T-cell (primary cell): ENCODE measurements at places on chromosomes 13 and 19. TPM values are rescaled to one million over a fixed set of nuclear protein-coding genes. Genes with fewer than 3 reads are reported as not detected.

DNA sequence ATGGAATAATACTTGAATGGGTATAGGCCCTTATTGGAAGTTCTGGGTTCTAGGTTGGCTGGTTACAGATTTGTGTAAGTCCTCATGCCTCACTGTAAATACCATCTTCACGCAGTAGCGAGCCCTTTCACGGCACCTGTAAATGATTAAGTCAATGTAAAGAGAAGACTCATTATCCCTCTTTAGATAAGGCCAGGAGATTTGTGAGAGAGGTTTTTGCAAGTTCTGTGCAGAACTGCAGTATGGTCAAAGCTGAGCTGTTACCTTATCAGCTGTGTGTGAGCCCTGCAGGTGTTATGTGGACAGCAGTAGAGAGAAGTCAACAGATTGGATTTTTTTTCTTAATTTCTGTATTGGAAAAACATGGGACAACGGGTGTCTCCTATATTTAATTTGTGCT lies 141.6 kb downstream of the SHISA2 start:
- no peak for DNase-seq
- H3K27me3 ChIP-seq: no peaks in the 10 kb centered on the region
- no peak overlapping the region for H3K27ac ChIP-seq
- no peaks in the 10 kb centered on the region for H3K36me3 ChIP-seq
- peaks cover 12% of the 10 kb centered on the region for H3K4me1 ChIP-seq
- no peak overlapping the region for H3K4me3 ChIP-seq

DNA sequence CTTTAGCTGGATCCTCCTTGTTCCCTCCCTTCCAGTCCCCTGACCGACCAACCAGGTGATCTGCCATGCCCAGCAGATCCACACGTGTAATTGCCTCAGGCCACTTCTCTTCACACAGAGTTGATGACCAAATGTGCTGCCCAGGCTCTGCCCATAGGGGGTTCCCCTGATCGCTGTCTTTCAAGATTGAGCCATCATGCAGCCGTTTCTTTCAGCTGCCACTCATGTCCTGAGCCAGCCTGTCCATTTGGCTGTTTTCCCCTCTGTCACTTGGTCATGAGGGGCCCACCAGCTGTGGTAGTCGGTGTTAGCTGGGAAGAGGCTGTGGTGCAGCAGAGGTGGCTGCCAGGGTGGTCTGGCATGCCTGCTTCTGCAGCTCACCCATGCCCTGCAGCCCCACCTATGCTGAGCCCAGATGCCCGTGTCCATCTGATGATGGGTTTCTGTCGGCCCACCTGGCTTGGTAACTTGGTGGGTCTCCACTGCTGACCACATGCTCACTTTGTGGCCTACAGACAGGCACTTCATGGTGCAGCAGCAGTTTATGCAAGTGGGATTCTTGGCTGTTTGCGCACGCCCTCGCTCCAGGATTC lies 35.6 kb upstream of the GPR183 start:
- H3K4me1 ChIP-seq: peaks cover 13% of the 10 kb centered on the region
- no peaks in the 10 kb centered on the region for H3K27me3 ChIP-seq
- peaks cover 64% of the 10 kb centered on the region for H3K36me3 ChIP-seq
- no peak for DNase-seq
- no peak overlapping the region for H3K27ac ChIP-seq
- H3K4me3 ChIP-seq: no peak overlapping the region

GRCh38 chr19:58554494-58555368 lies at the start of gene CHMP2A:
Gene CHMP2A (minus strand): TSS chr19:58555105. CDS start chr19:58554212, 893 bp downstream.
- H3K36me3 ChIP-seq: peaks cover 5% of the 10 kb centered on the region
- peak within 1 kb of the TSS; percentile 87 for H3K4me3 ChIP-seq
- peak within 1 kb of the TSS; percentile 96 for H3K27ac ChIP-seq
- peaks cover 54% of the 10 kb centered on the region for H3K4me1 ChIP-seq
- peak; percentile 96 for DNase-seq

- H3K27ac ChIP-seq: no peak overlapping the region
- no peaks in the 10 kb centered on the region for H3K27me3 ChIP-seq
- no peak overlapping the region for H3K4me3 ChIP-seq
- no peak for DNase-seq
- H3K36me3 ChIP-seq: no peaks in the 10 kb centered on the region
Measured at GRCh38 chr13:82747291-82747690, 1135.0 kb downstream of the SLITRK1 start.

DNA sequence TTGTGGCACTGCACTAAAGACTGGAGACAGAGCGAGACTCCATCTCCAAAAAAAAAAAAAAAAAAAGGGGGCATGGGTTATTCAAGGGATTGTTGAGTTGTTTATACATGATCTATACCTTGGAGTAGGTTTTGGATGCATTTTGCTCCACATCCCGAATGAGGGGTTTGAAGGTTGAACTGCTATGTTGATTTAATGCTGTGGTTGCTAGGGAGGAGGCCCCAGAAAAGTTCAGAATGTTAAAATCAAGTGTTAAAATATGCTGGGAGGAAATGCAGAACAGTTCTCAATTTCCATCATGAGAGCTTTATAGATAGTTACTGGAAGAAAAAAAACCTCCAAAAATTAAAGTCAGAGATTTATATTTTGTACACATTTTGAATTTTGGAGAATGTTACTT lies 116.5 kb downstream of the DNAJC15 start:
- H3K4me1 ChIP-seq: no peaks in the 10 kb centered on the region
- no peaks in the 10 kb centered on the region for H3K36me3 ChIP-seq
- H3K4me3 ChIP-seq: no peak overlapping the region
- H3K27me3 ChIP-seq: peaks cover 11% of the 10 kb centered on the region
- no peak for DNase-seq

- H3K27me3 ChIP-seq: no peaks in the 10 kb centered on the region
- H3K4me3 ChIP-seq: peak overlapping the region; percentile 95
Measured at GRCh38 chr19:48992581-48993174, 431 bp downstream of the GYS1 start.

DNA sequence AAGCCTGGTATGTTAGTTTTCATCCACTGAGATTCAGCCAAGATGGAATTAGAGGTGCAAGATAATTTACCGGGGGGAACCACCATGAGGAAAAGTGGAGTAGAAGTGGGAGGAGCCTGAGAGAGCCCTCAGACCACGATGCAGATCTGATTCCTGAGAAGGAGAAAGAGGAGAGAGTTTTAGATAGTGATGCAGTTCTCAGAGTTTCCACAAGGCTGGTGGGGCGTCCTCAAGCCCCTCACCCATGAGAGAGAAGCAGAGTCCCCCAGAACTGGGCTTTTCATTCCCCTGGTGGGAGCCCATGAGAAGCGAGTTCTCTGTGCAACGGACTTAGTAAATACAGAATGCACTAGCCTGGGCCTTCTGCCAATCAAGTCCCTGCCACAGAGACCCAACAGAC lies 18.1 kb downstream of the CEACAM5 start:
- DNase-seq: no peak
- H3K27me3 ChIP-seq: peaks cover 3% of the 10 kb centered on the region
- no peaks in the 10 kb centered on the region for H3K36me3 ChIP-seq
- no peaks in the 10 kb centered on the region for H3K4me1 ChIP-seq
- no peak overlapping the region for H3K27ac ChIP-seq

GRCh38 chr19:29189033-29189360 lies 24.0 kb downstream of the UQCRFS1 start:
- no peak for DNase-seq
- no peaks in the 10 kb centered on the region for H3K4me1 ChIP-seq
- no peak overlapping the region for H3K4me3 ChIP-seq
- no peaks in the 10 kb centered on the region for H3K36me3 ChIP-seq
- H3K27me3 ChIP-seq: no peaks in the 10 kb centered on the region
- H3K27ac ChIP-seq: no peak overlapping the region

DNA sequence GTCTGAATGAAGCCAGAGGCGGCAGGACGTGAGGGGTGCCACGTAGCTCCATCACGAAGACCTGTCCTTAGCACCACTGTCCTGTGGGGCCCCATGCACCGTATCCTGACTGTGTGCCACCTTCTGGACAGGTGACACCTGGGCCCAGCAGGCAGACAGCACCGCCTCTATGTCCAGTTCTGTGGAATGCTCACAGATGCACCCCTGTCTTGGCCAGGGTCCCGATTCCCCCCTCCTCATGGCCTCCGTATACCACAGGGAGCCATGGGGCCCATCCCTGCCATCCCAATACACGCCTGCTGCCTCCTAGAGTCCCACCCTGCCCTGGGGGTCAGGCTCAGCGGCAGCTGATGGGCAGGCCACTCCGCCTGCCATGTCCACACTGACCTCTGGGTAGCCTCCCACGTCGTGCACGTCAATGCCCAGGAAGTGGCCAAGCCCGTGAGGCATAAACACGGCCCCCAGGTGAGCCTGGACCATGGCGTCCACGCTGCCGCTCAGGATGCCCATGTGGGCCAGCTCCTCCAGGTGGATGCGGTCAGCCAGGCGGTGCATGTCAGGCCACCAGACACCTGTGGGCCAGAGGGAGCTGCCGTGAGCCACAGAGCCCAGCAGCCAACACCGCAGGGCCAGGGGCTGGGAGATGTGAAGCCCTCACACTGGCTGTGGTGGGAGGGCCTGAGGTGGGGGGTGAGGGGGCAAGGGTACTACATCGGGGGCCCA lies 17.6 kb downstream of the CEBPG start:
- H3K27ac ChIP-seq: no peak overlapping the region
- no peaks in the 10 kb centered on the region for H3K4me1 ChIP-seq
- peaks cover 7% of the 10 kb centered on the region for H3K36me3 ChIP-seq
- DNase-seq: no peak

GRCh38 chr13:95207769-95208366 lies 93.4 kb downstream of the ABCC4 start:
- no peak for DNase-seq
- no peaks in the 10 kb centered on the region for H3K4me1 ChIP-seq
- H3K36me3 ChIP-seq: no peaks in the 10 kb centered on the region
- H3K27ac ChIP-seq: no peak overlapping the region
- H3K4me3 ChIP-seq: no peak overlapping the region
- H3K27me3 ChIP-seq: no peaks in the 10 kb centered on the region

DNA sequence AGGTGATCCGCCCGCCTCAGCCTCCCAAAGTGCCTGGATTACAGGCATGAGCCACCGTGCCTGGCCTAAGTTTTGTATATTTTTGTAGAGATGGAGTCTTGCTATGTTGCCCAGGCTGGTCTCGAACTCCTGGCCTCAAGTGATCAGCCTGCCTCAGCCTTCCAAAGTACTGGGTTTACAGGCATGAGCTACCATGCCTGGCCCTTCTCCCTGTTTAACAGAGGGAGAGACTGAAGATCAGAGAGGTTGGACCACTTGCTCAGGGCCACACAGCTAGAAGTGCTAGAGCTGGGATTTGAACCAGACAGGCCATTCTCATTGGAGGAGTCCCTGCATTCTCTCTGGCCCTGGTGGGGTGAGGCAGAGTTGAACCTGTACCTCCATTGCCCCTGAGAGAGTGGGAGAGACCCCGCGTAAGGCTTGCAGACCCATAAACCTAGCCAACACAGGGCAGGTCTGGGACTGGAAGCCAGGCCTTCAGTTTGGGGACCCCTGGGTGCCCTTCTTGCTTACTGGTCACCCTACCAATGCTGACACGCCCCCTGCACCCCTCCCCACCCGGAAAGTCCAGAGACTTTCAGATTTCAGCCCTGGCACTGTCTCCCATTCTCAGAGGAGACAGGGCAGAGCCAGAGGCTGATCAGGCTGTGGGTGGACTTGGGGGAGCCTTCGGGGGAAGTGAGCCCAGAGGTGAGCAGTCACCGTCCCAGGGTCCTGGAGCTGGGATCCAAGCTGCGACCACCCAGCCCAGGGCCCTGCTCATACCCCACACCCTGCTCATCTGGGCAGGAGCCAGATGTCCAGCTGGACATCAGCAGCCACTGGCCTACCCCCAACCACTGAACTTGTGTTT lies 13.3 kb downstream of the TTYH1 start:
- no peak overlapping the region for H3K27ac ChIP-seq
- DNase-seq: no peak
- peaks cover 18% of the 10 kb centered on the region for H3K4me1 ChIP-seq

GRCh38 chr19:28614634-28615545 lies 598.1 kb downstream of the UQCRFS1 start:
- H3K4me3 ChIP-seq: no peak overlapping the region
- DNase-seq: no peak
- no peak overlapping the region for H3K27ac ChIP-seq
- no peaks in the 10 kb centered on the region for H3K4me1 ChIP-seq
- H3K36me3 ChIP-seq: no peaks in the 10 kb centered on the region

DNA sequence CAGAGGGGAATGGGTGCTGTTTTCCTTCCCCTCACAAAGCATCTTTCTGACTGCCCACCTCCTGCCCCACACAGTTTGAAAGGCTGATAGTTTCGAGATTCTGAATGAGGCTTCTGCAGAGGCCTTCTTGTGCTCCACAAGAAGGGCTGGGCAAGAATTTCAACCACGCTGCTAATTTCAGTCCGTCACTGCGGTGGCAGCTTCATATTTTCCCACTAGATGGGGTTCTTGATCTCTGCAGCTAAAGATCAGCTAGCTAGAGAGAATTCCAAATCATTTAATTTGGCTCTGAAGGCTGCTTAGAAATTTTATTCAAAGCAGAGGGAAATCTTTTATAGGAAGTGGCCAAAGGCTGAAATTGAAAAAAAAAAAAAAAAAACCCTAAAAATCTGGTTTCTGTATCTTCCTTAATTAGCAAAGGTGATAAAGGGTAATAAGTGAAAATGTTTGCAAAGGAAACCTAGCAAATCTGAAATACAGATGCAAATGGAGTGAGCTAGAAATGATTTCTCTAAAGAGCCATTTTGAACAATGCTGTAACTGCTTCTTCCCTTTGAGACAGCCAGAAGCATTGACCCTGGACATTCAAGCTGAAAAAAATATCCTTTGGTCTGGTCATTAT lies 38.0 kb upstream of the C13orf42 start:
- no peaks in the 10 kb centered on the region for H3K4me1 ChIP-seq
- no peaks in the 10 kb centered on the region for H3K27me3 ChIP-seq
- H3K27ac ChIP-seq: no peak overlapping the region

GRCh38 chr13:19634256-19634740 lies 839 bp downstream of the MPHOSPH8 start:
- H3K27me3 ChIP-seq: no peaks in the 10 kb centered on the region
- H3K36me3 ChIP-seq: peaks cover 5% of the 10 kb centered on the region
- H3K4me1 ChIP-seq: peaks cover 30% of the 10 kb centered on the region
- H3K4me3 ChIP-seq: peak overlapping the region; percentile 83
- H3K27ac ChIP-seq: peak overlapping the region; percentile 89

DNA sequence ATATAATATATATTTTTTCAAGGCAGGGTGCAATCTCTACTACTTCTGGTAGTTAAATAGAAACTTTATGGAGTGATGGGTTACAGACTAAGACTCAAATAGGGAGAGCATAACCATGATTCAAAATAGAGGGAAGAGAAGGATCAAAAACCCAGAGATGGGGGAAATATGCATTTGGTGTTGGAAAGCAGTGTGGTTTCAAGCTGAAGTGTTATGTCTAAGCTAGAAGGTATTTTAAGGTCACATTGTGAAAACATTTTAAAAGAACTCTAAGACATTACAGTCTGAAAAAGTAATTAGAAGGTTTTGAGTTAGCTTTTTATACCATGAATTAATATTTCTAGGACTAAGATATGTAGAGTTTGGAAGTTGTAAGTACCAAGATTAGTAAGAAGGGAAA lies 2741.4 kb downstream of the PCDH9 start:
- no peak overlapping the region for H3K27ac ChIP-seq
- H3K4me3 ChIP-seq: no peak overlapping the region
- H3K4me1 ChIP-seq: no peaks in the 10 kb centered on the region
- no peaks in the 10 kb centered on the region for H3K27me3 ChIP-seq
- H3K36me3 ChIP-seq: no peaks in the 10 kb centered on the region

GRCh38 chr19:2457394-2458037 lies 757 bp upstream of the LMNB2 start:
- no peak for DNase-seq
- H3K27me3 ChIP-seq: peaks cover 10% of the 10 kb centered on the region
- peaks cover 39% of the 10 kb centered on the region for H3K4me1 ChIP-seq
- peak overlapping the region; percentile 56 for H3K27ac ChIP-seq
- H3K36me3 ChIP-seq: peaks cover 4% of the 10 kb centered on the region

GRCh38 chr13:76160961-76161925 lies 525.1 kb downstream of the LMO7 start:
- DNase-seq: no peak
- peaks cover 2% of the 10 kb centered on the region for H3K27me3 ChIP-seq
- H3K27ac ChIP-seq: no peak overlapping the region
- H3K4me1 ChIP-seq: no peaks in the 10 kb centered on the region
- H3K4me3 ChIP-seq: no peak overlapping the region

The LYL1 gene
- total RNA-seq: 15.4 TPM

The ZNF548 gene
- 57.3 TPM for total RNA-seq

The KLK2 gene
- not detected for total RNA-seq

The RGS9BP gene
- 0.18 TPM for total RNA-seq
